ENCODE measurements at places on chromosomes 6 and 20.

DNA sequence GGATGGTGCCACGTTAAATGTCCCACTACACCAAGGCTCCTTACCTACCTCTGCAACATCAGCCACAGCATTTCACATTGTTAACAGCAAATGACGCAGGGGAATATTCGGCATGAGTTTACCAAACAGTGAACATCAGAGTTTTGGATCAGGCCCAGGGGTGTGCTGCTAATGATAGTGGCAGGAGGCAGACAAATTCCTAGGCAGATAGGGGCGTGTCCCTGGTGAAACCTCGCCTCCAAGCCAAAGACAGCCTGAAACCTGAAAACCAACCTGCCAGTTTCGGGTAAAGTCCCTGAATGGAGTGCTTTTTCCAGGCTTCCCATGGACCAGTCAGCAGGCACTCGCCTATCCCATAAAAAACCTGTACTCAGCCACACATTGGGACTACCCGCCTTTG lies 133.6 kb downstream of the SH3BGRL2 start:
- no peak for DNase-seq

- DNase-seq, result peak; percentile 50
Measured at GRCh38 chr6:125753218-125753936, 3.9 kb downstream of the HEY2 start.

DNA sequence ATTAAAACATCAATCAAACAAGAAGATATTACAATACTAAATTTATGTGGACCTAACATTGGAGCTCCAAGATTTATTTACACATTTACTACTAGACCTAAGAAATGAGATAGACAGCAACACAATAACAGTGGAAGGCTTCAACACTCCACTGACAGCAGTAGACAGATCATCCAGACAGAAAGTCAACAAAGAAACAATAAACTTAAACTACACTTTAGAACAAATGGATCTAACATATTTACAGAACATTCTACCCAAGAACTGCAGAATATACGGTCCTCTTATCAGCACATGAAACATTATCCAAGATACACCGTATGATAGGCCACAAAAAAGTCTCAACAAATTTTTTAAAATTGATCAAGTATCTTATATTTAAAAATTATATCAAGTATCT lies 27.0 kb downstream of the SLC17A1 start:
- DNase-seq, result no peak

GRCh38 chr20:42376131-42376530 lies 758.0 kb upstream of the CHD6 start:
- DNase-seq, result no peak

DNA sequence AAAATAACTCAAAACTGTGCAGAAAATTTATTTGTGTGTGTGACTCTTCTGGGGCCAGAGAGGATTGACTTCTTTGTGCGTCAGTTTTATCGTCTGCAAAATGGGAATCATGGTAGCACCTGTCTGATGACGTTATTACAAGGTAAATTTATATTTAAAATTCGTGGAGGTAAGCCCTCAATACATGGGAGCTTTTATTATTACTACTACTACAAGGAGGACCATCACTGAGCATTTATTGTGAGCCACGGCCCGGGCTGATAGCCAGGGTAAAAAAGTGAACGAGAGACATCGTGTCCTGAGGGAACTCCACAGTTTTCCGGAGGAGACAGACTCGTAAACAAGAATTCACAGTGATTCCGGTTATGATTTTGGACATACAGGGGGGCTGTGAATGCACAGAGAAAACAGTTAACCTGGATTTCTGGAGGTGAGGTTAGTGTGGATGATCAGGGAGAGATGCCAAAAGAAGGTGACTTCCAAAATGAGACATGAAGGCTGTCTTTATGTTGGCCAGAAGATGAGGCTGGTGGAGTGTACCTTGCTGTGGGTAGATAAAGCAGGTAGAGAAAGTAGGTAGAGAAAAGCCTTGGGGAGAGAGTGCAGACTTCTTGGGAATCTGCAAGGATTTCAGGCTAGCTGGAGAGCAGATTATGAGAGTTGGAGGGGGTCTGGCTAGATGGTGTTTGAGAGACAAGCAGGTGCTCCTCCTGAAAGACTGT lies 10.6 kb upstream of the SERINC3 start:
- DNase-seq, result no peak

- no peak for DNase-seq
Measured at GRCh38 chr6:43921039-43921438, 151.0 kb downstream of the VEGFA start.

DNA sequence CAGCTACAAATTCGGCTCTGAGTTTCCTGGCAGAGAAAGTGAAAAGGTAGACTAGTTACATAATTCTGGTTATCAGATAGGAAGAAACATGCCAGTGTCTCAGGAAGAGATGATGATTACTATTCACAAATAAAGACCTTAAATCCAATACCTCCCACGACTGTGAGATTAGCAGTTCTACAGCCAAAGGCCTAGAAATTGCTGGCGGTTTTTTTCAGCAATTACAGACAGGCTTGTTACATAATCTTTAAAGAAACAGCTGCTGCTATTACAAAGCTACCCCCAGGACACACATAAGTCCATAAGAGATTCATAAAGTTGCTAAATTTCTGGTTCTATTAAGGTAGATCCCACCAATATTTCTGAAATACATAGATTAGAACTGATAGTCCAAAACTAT lies 40.2 kb downstream of the PIGU start:
- no peak for DNase-seq

GRCh38 chr6:150373260-150373701 lies 4.5 kb downstream of the IYD start:
- no peak for DNase-seq

- no peak for DNase-seq
Measured at GRCh38 chr6:64486578-64487351, 851.2 kb downstream of the PHF3 start.

DNA sequence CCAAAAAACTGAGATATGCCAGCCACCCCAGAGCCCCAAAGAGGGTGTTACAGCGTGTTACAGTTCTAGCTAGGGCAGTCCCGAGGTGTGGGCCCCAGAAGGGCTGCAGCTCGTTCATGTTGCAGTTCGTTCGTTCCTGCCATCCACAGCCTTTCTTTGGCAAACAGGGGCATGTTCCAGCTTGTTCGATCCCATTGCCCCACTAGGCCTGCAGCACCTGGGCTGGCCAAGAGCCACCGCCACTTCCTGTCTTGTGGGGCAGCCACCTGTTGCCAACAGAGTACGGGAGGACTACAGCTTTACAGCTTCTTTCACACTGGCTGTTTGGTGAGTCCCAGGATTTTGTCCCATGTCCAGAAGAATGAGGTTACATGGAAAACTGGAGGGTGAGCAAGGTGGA lies 198.1 kb downstream of the MMUT start:
- DNase-seq, result no peak

DNA sequence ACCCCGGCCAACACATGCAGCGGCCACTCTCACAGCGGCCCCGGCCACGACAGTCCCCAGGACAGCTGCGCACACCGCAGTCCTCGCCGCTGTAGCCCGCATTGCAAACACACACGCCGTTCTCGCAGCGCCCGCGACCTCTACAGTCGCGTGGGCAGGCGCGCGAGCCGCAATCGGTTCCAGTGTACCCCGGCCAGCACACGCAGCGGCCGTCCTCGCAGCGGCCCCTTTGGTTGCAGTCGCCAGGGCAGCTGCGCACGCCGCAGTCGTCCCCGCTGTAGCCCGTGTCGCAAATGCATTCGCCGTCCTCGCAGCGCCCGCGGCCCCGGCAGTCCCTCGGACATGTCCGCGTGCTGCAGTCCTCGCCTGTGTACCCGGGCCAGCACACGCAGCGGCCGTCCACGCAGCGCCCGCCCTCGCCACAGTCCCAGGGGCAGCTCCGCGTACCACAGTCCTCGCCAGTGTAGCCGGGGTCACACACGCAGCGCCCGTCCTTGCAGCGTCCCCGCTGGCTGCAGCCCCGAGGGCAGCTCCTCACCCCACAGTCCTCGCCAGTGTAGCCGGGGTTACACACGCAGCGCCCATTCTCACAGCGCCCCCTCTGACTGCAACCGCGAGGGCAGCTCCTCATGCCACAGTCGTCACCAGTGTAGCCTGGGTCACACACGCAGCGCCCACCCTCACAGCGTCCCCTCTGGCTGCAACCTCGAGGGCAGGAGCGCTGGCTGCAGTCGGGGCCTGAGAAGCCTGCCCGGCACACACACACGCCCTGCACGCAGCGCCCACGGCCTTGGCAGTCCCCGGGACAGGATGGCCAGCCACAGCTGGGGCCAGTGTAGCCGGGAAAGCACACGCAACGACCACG lies 12.5 kb downstream of the TNXB start:
- no peak for DNase-seq

DNA sequence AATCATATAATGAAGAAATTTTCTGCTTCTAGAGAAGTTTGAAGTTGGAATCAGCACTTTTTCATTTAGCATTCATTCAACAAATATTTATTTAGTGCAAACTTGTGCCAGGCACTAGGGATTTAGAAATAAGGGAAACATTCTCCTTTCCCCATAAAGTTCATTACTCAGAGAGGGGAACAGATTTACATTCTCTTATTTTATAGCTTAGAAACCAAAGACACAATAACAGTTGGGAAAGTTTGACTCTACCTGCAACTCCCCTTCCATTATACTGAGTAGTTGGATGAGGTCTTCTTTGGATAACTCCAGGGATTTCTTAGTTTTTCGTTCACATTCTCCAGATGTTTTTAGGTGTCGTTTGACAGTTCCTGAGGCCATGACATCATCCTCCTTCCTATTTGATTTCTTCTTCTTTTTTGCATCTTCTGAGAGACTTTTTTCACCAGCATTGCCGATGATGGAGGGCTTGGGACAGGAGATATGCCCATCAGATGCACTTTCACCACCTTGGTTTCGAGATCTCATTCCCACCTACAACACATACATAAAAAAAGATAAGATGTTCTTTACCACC lies 79.1 kb downstream of the FILIP1 start:
- DNase-seq, result no peak

DNA sequence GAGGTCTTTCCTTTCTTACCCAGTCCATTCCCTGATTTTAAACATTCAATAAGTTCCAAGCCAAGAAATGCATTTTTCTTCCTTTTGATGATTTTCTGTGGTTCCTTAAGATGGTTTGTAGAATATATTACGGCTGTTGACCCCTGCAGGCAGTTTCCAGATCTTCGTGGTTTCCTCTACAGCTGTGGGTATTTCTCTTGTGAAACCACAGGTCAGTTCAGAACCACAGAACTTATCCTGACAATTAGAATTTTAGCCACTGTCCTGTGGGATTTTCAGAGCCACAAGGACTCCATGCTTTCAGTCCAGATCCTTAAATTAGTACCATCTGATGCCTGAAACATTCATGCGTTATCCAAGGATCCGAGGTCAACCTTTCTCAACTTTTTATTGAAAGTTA lies 29.7 kb upstream of the EXOC2 start:
- no peak for DNase-seq

GRCh38 chr20:25394276-25394675 lies 3.6 kb upstream of the ABHD12 start:
- DNase-seq, result no peak

- no peak for DNase-seq
Measured at GRCh38 chr20:63273635-63274380, 1.2 kb downstream of the ARFGAP1 start.

DNA sequence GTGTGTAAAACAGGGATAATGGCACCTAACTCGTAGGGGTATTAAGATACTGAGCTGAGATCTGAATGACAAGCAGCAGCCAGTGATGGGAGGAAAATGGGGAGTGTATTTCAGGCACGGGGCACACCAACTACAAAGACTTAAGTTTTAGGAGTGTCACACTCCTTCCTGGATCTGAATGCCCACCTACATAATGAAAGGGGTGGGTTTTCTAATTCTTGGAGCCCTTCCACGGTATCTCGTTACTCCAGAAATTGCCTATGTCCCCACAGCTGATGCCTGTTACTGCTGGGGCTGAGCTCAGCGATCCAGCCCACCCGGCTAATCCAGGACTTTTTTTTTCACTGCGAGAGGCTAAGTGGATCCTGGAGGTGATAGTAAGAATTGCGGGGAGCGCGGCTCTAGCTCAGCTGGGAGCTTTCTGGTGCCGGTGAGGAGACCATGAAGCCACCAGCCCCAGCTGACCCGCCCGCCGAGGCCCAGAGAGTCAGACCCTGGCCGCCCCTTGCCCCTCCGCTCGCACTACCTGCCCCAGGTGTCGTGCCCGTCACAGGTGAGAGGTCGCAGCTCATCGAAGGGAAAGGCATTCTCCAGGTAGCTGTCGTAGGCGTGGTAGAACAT lies 727 bp downstream of the EDEM2 start:
- no peak for DNase-seq

- no peak for DNase-seq
Measured at GRCh38 chr20:51321343-51322163, 221.0 kb downstream of the NFATC2 start.

DNA sequence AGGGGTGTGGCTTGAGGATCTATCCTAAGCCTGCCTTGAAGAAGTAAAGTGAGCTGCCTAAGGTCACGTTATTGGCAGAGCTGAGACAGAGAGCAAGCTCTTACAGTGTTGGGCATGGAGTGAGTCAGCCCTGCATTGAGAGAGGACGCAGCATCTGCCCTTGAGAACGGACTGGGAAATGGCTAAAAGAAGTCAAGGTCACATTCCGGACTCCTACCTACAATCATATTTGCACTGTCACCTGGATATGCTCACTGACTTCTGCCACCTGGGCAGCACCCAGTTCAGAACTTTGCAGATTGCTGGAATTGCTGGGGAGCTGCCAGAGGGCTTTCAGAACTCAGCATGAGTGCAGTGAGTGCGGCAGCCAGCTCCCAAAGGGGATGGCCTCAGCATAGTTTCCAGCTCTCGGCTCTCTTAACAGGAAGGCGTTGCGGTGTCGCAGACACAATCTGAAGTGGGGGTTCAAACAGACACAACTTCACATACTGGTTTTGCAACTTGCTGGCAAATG lies 199.3 kb upstream of the SGK1 start:
- DNase-seq, result no peak

DNA sequence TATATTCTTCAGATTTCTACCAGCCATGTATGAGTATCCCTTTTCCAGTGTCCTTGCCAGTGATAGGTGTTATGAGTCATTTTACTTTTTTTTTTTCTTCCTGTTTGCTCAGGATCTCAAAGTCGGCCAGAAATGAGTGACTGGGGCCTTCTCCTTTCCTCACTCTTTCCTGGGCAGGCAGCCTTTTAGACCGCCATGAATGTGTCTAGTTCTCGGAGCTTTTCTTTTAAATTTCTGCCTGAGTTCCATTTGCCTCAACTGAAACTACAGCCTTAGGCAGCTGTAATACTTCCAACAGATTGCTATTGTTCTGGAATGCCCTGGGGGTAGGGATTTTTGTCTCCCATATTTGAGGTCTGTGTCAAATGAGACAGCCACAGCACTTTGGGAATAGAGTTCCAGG lies 83.7 kb downstream of the STXBP5 start:
- no peak for DNase-seq

GRCh38 chr20:38840053-38840893 lies 34.8 kb downstream of the PPP1R16B start:
- DNase-seq, result peak; percentile 49

- DNase-seq, result no peak
Measured at GRCh38 chr20:48862279-48862678, 34.5 kb upstream of the PREX1 start.
